ENCODE measurements at places on chromosomes 13 and 19. TPM values are rescaled to one million over a fixed set of nuclear protein-coding genes. Genes with fewer than 3 reads are reported as not detected.

- DNase-seq = peak; percentile 70
These were observed 13.7 kb downstream of the PVR start for GRCh38 chr19:44657211-44657921.

Gene ZNF324B
- 11.2 TPM for total RNA-seq

- no peak for DNase-seq
These were observed 307.6 kb downstream of the SPRY2 start for GRCh38 chr13:80033286-80033685.

- DNase-seq = no peak
These were observed 4.2 kb downstream of the SLC7A1 start for GRCh38 chr13:29591310-29591709.

GRCh38 chr13:52921194-52921593, 72.8 kb upstream of the PCDH8 start:
- no peak for DNase-seq

Gene RDH8
- total RNA-seq = not detected

DNA sequence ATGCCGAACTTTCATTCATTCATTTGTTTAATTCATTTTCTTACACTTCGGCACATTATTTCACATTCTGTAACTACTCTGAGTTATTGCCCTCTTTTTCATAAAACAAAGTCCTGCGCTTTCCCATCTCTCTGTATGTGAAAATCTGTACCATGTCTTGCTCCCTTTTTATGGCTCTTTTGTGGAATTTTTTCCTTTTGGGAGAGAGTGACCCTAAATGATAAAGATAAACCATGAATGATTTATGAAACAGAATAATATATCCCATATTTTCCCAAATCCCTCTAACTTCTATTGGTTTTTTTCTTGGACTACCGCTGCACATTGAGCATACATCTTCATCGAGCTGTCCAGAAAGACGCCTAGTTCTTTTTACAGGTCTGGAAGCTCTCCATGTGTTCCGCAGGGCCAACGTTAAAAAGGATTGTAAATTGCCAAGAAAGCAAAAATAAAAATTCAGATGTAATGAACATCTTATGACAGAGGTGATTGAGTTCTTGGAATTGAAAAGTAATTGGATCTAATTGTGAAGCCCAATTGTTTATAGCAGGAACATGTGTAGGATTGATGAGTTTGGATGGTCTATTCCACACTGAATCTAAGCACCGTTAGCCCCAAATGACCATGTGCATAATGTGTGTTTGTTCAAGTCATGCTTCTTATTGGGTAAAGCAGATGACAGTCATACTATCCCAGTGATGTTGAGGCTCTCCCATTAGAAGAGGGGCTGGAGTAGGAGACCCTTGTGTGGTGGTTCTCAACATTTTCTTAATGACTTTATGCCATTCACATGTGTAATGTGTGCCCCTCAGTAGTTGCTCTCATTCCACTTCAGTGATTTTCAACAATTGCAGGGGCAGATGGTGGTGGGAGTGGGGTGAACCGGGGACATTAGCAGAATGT, 378.9 kb downstream of the DLEU7 start:
- no peak for DNase-seq

Gene PDX1
- 303 TPM for total RNA-seq

Gene OR7C1
- total RNA-seq = not detected

DNA sequence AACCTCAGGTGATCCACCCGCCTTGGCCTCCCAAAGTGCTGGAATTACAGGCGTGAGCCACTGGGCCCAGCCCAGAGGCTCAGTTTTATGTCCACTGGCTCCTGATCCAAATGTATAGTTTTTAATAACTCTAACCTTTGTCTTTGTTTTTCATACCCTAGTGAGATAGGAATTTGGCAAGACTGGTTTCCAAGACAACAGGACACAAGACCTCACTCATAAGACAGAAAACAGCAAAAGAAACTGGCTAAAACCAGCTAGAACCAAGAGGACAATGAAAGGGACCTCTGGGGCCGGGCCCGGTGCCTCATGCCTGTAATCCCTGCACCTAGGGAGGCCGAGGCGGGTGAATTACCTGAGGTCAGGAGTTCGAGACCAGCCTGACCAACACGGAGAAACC, 27.6 kb downstream of the CPT1C start:
- DNase-seq = no peak

DNA sequence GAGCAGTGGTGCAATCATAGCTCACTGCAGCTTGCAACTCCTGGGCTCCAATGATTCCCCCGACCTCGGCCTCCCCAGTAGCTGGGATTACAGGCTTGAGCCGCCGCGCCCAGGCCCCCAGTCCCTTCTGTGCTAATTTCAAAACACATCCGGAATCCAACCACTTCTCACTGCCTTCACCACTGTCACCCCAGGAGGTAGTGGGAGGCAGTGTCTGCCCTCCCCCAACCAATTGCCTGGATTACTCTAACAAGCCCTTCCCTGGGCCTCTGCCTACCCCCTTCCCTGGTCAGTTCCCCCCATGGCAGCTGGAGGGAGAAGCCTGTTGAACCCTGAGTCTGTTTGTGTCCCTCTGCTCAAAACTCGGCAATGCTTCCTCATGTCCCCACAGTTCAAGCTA, 2.3 kb downstream of the PRAM1 start:
- DNase-seq = no peak

DNA sequence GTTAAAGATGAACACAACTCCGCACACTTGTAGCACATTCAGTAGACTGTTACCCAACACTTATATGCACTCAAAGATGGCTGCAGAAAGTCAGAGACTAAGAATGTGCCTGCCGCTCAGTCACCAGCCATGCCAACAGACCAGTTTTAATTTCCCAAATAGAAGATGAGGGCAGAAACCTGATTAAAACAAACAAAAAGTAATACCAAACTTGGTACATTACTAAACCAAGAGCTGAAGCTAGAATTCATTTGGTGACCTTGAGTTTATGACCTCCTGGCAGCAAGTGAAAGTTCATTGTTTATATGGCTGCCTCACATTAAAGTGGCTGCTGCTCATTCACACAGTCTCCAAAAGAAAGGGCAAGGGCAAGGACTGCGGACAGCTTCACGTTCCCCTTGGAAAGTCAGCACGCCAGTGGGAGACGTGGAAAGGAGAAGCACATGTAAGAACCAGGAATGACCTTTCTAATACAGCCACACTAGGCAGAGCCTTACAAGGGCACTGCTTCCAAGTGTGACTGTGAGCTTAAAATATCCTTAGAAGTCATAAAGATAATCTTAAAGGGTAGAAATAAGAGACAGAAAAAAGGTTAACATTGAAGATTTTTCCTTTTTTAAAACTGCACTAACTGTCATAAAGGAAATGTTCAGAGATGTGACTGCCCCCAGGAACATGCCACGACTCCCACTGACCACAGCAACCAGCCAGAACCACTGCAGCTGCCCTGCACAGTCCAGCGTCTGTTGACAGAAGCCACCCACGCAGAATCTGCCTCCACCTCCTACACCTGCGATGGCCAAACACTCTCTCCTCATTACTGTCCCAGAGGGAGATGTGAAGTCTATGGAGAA, 73.5 kb downstream of the STK24 start:
- DNase-seq = no peak

Gene LRRC8E
- 3.9 TPM for total RNA-seq
